Germinal center (tissue), 1 donor: ENCODE measurements at places on chromosomes 12 and 14.

DNA sequence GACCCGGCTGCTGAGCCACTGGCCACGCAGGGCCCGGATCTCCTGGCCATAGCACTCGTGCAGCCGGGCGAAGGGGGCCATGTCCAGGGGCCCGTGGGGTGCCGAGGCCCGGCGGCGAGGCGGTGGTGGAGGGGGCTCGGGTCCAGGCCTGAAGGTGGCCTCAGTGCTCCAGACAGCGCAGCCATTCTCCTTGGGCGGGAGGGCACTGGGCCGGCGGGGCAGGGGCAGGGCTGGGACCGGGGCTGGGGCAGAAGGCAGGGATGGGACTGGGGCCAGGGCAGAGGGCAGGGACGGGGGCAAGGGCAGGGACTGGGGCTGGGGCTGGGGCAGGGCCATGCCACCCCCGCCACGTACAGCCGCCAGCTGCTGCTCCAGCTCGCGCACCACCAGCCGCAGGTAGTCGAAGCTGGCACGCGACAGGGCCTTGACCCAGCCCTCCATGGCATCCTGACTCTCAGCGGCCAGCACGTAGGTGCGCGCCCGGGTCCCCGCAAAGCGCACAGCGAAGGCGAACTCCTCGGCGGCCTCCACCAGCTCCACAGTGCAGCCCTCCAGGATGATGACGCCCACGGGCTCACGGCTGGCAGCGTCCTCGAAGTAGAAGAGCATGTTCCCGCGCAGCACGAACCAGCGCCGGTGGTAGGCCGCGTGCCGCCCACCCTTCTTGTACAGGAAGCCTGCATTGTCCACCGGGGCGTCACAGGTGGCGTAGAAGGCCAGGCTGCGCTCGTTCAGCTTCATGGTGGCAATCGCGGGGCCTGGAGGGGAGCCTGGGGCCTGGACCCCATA is 6.0 kb downstream of the PHETA1 start:
- DNase-seq = no peak

- no peak for DNase-seq
Measured at GRCh38 chr12:50166799-50167048, 445 bp downstream of the CERS5 start.

DNA sequence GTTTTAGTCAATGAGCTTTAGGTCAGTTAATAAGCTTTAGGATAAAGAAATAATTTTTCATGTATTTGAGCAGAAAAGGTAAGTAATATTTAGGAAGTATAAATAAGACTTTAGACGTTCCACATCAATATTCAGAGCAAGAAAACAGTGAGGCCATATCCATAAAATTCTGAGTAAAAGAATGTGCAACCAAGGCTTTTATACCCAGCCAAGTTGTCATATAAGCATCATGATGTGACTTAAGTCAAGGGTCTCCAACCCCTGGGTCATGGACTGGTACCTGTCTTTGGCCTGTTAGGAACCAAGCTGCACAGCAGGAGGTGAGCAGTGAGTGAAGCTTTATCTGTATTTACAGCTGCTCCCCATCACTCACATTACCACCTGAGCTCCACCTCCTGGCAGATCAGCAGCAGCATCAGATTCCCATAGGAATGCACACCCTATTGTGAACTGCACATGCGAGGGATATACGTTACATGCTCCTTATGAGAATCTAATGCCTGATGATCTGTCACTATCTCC is 74.1 kb downstream of the ZNF664 start:
- DNase-seq = no peak

DNA sequence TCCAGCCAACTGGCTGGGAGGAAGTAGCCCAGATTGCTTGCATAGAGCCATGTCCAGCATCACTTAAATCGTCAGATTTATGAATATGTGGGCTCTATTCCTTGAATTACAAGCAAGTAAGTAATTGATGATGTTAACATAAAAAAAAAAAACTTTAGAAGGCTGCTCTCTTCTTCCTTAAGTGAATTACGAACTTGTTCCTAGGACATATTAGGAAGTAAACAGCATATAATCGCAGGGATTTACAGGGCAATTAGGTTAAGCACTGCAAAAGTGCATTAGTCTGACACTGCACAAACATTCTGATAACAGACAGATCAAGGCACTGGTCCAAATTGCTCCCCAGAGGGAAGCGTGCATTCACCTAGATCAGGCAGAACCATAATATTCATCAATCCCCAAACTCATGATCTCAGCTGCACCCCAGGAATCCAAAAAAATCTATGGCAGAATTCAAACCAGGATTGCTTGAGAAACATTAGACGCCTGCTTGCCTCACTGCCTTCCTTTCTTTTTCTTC is 293.2 kb downstream of the TMEM132D start:
- no peak for DNase-seq

- DNase-seq = no peak
Measured at GRCh38 chr12:8680533-8680932, 17.3 kb upstream of the RIMKLB start.

- no peak for DNase-seq
Measured at GRCh38 chr12:103756443-103756842, 84.6 kb downstream of the NT5DC3 start.

DNA sequence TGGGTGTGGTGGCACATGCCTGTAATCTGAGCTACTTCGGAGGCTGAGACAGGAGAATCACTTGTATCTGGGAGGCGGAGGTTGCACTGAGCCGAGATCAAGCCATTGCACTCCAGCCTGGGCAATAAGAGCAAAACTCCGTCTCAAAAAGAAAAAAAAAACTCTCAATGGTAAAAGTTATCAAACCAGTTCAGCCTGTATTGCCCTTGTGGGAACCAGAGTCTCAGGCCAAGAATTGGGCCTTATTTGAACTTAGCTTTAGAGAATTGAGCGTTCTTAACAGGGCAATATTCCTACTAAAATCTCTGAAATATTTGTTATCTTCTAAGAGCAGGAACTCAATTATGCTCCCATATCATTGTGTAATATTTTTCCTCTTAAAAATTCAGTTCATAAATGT is 7.7 kb upstream of the MDM2 start:
- no peak for DNase-seq

DNA sequence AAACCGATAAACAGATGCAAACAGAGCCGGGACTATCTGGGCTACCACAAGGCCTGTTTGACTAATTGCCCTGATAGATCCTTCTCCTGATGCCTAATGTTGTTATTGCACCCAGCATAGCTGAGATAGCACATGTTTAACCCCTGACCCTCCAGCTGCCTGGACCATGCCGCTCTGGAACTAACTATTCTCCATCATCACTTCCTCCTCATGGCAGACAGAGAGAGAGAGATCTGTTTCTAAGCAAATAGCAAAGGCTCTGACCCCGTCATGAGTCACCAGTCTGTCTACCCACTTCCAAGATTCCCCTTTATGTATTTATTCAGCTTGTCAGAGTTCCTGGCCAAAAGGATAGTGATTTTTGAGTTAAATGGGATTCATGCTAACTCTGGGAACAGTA is 58.2 kb upstream of the FLRT2 start:
- DNase-seq = no peak

DNA sequence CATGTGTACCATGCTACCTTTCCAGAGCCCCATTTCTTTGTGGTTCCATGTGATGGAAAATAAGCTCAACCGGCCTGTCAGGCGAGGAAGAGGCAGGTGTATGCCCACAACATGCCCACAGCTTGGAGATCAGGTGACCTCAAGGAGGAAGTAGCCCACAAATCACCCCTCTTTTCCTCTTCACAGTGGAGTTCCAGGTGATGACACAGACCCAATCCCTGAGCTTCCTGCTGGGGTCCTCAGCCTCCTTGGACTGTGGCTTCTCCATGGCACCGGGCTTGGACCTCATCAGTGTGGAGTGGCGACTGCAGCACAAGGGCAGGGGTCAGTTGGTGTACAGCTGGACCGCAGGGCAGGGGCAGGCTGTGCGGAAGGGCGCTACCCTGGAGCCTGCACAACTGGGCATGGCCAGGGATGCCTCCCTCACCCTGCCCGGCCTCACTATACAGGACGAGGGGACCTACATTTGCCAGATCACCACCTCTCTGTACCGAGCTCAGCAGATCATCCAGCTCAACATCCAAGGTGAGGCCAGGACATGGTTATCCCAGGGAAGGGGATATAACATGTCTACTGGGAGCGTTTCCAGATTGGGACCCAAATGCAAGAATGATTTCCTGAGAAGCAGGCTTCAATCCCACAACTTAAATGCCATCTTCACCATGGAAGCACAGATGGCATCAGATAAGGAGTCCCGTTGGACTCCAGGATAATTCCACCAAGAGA is 5.5 kb downstream of the TAPBPL start:
- DNase-seq = no peak

DNA sequence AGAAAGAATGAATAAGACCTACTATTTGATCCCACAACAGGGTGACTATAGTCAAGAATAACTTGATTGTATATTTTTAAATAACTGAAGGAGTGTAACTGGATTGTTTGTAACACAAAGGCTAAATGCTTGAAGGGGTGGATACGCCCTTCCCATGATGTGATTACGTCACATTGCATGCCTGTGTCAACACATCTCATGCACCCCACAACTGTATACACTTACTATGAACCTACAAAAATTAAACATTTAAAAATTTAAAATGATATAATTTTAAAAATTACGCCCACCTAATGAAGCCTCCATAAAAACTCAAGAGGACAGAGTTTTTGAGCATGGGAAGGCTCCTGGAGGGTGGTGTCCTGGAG is 94.5 kb downstream of the SCARB1 start:
- DNase-seq = no peak

GRCh38 chr14:102949801-102950451 is 27.5 kb downstream of the AMN start:
- DNase-seq = no peak

DNA sequence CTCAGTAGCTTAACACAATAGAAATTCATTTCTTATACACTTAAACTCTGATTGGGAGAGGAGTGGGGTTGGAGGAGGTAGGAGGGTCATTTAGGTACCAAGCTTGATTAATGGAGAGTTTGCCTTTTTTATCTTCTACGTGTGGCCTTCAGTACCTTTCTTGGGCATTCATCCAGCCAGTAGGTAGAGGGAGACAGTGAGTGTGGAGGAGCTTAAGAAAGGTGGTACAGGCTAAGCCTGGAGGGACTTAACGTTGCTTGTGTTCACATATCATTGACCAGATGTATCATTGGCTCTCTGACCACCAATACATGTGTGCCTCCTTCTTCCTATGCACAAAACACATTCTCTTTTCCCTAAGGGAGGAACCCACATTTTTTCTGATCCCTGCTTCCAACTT is 232.9 kb upstream of the CRY1 start:
- DNase-seq = no peak

GRCh38 chr14:55373784-55374705 is 37.6 kb downstream of the ATG14 start:
- no peak for DNase-seq

DNA sequence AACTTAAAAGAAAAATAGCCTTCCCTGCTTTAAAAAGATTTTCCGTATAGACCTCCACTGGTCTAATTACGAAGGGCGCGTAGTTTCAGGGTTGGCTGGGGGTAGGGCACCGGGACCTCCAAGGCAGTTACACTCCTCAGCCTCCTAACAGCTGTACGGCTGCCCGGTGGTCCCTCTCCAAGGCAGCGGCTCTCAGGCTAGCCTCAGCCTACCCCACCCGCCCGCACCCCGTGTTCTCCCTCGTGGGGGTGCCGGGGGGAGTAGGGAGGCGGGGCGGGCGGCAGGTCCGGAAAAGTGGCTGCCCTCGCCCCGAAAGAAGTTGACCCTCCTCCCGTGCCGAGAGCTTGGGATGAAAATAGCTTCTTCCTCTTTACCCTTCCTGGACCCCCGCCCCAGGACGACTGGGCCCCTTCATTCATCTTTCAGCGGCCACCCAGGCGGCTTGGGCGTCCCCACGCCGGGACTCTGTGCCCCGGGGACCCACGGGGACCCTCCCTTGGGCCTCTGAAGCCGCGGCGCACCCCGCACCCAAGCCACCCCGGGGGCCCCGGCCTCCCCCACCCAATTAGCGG is 991 bp upstream of the RCOR1 start:
- DNase-seq = peak; percentile 66

GRCh38 chr14:56244138-56244789 is 126.1 kb downstream of the PELI2 start:
- DNase-seq = no peak

- DNase-seq = no peak
Measured at GRCh38 chr12:130775953-130776856, 60.1 kb upstream of the RIMBP2 start.

GRCh38 chr14:100826391-100827100 is 628 bp downstream of the MEG3 start:
- no peak for DNase-seq

DNA sequence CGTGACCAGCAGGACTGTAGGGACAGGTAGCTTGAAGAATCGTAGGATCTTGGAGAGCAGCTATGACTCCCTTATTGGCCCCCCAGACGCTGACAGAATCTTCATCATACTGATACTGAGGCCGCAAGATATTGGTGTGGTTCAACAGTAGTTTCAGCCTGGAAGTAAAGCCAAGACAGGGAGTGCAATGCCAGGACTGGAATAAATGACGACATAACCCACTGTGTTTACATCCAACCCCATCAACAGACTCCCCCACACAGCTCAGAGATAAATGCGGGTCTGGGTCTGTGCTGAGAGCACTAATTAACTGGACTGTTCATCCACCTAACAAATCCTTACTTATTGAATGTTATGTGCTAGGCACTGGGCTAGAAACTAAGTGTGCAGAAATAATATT is 16.6 kb downstream of the NOXRED1 start:
- DNase-seq = no peak

GRCh38 chr14:74981462-74981782 is 21.3 kb upstream of the EIF2B2 start:
- DNase-seq = no peak

DNA sequence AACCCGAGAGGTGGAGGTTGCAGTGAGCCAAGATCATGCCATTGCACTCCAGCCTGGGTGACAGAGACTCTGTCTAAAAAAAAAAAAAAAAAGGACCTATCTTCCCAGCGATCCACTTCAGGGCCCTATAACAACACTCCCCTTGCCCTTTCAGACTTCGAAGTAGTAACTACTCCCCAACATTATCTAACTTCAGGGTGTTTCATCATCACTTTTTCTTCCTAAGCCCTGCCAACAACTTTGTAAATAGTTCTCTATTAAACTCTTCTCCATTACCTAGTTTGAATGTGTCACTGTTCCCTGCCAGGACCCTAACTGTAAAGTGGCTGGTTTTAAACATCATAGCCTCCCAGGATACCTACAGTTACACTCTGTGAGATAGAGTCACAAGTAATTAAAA is 220.8 kb downstream of the BTG1 start:
- DNase-seq = no peak

- DNase-seq = no peak
Measured at GRCh38 chr12:64192644-64193444, 29.3 kb downstream of the KICS2 start.
